ENCODE measurements at places on chromosomes 6 and 20.

DNA sequence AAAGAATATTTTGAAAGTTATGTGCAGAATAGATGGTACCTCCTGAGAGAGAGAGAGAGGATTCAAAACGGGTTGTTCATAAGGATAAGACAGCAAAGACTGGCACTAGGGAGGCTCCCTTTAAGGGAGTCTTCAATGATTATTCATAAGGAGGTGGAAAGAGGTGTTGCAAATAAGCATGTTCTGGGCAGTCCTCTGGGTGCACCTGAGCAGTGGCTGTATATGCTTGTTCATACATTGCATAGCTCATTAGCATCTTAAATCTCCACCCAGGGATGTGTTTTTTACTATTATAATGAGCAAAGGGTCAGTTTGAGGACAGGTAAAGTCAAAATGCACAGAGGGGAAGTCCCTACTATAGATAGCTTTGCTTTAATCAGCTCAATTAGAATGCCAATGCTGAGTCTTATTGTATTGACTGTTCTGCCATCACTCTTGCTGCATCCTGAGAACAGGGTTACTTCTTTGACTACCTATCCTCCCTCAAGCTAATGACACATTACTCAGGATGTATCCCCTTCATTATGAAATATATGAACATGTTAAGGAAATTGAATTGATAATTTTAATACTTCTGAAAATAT lies 10.0 kb upstream of the SIRPG start:
- no peak for DNase-seq

DNA sequence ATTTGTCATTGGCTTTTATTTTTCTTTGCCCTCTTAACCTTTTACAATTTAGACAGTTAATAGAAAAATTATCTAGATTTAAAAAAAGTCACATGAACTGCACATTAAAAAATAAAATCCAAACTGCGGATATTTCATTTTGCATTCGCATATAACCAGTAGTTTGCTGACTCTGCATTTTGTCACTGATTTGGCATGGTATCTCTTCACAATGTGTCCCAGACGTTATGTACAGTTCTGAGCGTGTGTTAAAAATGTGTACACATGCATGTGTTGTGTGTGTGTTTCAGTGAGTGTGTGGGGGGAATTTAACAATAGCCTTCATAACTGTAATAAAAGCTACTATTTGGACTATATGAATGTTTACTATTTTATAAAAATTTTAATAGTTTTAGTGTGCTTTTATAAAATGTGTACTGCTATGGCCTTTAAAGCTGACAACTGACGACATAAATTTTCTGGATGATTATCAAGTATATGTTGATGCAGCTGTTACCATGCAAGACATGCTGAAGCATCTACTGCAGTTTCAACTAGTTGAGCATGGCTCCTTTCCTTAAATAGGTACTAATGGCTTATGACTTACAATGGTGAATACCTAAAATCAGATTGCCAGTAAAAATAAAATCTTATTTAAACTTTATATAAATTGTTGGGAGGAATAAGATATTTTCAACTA lies 67.7 kb downstream of the HMGCLL1 start:
- no peak for DNase-seq

GRCh38 chr6:23282252-23283021 lies 713.1 kb downstream of the HDGFL1 start:
- no peak for DNase-seq

DNA sequence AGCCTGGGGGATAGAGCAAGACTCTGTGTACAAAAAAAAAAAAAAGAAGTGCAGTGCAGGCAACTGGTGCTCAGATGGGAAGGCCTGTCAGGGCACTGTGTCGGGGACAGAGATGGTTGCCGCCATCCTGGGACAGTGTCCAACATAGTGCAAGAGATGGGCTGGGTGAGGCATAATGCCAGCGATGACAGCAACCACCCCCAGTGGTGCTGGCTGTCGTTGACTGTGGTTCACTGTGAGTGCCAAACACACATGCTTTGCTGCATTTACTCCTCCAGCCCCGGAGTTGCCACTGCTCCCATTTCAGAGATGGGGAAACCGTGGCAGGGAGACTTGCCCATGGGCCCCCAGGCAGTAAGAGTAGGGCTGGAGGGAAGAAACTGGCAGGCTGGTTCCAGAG lies 5.2 kb upstream of the C20orf203 start:
- DNase-seq = no peak

DNA sequence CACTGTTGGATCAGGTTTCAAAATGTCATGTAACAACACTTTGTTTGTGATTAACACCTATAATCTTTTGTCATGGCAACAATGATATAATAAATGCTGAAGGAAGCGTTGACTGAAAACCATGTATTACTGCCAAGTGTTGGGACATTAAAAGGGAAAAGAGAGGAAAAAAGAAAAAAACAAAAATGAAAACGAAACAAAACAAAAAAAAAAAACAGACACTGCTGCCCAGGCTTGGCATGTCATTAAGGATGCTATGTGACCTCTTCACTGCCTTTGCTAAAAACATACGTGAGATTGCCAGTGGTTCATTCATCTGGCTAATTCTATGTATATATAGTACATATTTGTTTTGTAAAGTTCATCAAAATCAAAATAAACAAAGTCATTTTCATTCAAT lies 516.7 kb upstream of the RNF217 start:
- no peak for DNase-seq

GRCh38 chr20:1229541-1229940 lies 3.7 kb downstream of the RAD21L1 start:
- no peak for DNase-seq

Data from activated T-helper 1 cell treated with anti-CD3 and anti-CD28 coated beads, Interleukin-2, amount 50 U/mL, for 16 hours (primary cell).